ENCODE measurements at places on chromosomes 5 and 9.

- DNase-seq = no peak
Measured at GRCh38 chr9:111659691-111660090, 1.7 kb upstream of the GNG10 start.

DNA sequence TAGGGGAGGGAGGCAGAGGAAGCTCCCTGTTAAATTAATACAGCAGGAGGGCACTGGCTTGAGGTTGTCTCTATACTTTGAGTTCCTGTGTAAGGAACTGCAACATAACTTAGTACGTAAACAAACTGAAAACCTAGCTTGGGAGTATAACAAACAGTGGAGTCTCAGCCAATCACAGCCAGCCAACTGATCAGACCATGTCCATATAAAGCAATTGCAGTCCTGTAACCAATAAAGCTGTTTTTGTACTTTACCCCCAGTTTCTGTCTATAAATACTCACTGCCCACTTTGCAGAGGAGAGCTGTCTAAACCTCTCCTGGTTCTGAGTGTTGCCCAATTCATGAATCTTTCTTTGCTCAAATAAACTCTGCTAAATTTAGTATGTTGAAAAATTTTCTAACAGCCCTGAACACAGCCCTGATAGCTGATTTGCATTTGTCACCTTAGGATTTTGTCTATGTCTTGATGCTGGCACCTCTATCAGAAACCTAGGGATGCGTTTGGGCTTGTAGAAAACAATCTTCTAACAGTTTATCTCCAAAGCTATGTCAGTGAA, 39.9 kb downstream of the GDNF start:
- DNase-seq = no peak

- no peak for DNase-seq
Measured at GRCh38 chr9:104992659-104993058, 64.7 kb upstream of the ABCA1 start.

GRCh38 chr5:128427921-128428320, 110.1 kb downstream of the FBN2 start:
- DNase-seq = no peak

GRCh38 chr9:71602652-71603051, 165.7 kb downstream of the CEMIP2 start:
- no peak for DNase-seq

- no peak for DNase-seq
Measured at GRCh38 chr5:90131383-90132133, 278.0 kb downstream of the CETN3 start.

- peak; percentile 92 for DNase-seq
Measured at GRCh38 chr5:125484742-125485641, 738.6 kb upstream of the ZNF608 start.

DNA sequence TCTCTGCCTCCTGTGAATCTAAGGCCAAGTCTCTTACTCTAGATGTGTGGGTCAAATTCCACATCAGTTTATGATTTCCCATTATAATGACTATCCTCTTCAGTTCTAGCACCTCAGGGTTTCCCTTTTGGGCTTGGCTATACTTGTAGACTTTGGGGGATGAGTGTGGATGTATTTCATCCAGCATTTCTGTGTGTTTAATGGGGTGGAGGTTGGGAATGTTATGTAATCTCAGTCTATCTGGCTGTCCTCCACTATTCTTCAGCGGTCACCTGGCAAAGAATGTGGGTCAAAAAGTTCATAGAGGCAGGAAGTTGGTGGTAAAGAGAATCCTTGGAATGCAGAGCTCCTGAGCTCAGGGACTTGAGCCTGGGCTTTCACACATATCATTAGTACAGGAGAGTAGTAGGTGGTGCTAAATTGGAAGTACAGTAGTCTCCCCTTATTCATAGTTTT, 64.9 kb downstream of the CFAP95 start:
- DNase-seq = no peak

GRCh38 chr9:81411961-81412360, 277.4 kb downstream of the TLE1 start:
- DNase-seq = no peak

GRCh38 chr9:81224166-81225081, 464.9 kb downstream of the TLE1 start:
- DNase-seq = peak; percentile 22

DNA sequence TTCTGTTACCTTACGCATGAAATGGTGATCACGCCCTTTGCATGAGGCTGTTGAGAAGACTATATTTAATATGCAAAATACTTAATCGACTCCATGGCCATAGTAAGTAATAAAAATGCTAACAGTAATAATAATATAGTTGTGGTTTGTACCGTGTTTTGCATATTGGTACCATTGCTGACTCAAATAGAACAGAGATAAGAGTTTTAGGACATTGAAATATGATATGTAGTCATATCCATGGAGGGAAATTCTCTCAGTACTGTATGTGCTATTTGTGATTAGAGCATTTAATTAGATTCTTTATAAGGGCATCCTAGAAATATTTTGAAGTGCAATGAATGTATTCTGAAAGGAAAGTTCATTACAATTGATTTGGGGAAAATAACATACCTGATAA, 41.9 kb downstream of the CFAP90 start:
- DNase-seq = no peak
